Activated T-helper 17 cell treated with anti-CD3 and anti-CD28 coated beads, Interleukin-2, amount 50 U/mL, for 72 hours (primary cell): ENCODE measurements at places on chromosomes 5 and 9. TPM values are rescaled to one million over a fixed set of nuclear protein-coding genes. Genes with fewer than 3 reads are reported as not detected.

DNA sequence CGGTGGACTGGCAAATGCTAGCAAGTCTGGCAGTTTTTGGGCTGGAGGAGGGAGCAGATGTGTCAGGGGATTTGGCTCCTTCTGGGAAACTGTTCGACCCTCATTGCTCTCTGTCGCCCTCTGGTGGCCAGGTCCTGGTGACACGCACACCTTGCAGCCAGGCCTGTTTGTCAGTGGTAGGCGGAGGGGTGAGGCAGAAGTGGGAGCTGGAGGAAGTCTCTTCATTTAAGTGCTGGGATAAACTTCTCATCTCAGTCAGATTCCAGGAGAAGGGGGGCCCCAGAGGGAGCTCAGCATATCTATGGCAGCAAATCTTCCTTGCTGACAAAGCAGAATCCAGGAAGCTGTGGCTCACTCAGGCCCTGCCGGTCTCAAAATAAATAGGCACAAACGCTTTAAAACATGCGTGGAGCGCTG is 326.5 kb downstream of the ZSWIM6 start:
- peak; percentile 81 for ATAC-seq

- ATAC-seq: peak; percentile 94
Measured at GRCh38 chr9:4832786-4833579, 40.2 kb downstream of the RCL1 start.

SLCO6A1 gene
- not detected for total RNA-seq

GRCh38 chr5:168472329-168472728 is 13.9 kb upstream of the RARS1 start:
- no peak for ATAC-seq

MSANTD3 gene
- total RNA-seq: 23.3 TPM

DNA sequence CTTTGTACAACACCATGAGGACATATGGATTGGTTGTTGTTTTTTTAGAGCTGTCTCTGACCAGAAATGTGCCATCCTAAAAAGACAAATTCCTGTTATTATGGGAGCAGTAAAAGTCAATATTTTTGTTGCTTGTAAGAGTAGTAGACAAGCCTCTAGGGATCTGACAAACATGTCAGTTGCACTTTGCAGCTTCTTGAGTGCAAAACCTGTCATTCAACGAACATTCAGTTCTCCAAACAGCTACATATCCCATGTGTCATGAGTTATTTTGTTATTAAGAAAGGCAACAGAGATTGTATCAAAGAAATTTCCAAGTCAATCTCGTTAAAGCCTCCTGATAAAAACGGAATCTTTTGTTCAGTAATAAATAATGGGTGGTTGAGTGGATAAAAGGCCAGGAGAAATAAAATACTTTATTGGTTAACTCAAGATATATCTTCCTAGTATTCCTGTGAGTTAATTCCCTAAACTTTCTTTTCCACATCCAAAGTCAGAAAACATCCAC is 18.1 kb downstream of the C5orf58 start:
- ATAC-seq: no peak

DNA sequence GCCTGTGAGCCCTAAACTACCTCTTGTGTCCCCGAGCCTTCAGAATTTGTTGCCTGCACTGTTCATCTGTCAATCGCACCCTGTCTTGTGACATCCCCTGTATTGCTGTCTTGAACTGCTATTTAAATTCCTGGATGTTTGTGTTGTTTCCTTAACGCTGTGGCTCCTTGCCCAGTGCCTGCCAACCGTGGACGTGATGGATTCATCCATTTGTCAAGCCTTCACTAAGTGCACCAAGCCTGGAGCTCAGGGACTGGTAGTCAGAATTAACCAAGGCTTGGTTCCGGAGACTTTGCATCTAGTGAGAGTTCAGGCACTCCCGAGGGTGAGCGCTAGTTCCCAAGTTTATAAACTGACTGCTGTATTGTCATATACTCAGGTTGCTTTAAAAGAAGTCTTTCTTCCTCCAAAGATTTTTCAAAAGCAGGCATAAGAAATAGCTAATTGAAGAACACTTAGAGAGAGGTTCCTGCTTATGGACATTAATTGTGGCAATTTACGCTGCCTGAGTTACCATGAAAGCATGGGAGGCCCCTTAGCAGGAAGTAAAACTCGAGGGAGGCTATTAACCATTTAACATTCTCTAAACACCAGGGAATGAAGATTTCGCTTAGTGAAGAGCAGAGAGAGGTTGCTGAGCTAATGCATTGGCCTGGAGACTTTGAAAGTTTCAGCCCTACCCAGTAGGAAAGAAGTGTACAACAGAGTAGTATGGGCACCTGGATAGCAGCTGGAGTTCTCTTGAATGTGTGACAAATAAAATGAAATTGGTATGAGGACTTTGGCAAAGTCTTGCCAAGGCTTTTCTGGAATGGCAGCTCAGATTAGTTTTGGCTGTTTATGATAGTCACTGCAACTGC is 29.0 kb downstream of the RGS3 start:
- ATAC-seq: no peak

ANKDD1B gene
- 0.34 TPM for total RNA-seq

DNA sequence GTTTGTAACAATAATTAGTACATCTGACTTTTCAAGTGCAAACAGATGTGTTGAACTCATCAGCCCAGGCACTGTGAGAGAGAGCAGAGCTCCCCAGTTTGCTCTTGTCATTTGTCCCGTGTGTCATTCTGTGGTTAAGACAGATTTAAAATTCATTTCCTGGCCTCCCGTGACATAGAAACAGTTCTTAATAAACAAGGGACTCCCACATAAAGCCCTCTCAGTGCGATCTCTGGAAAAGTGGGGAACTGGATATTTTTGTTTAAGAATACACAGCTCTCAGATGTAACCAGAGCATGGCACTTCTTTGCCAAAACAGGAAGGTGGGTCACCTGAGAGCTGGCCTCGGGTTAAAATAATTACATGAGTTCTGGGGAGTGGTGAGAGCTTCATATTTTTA is 58.6 kb downstream of the PRKACG start:
- peak; percentile 65 for ATAC-seq

DNA sequence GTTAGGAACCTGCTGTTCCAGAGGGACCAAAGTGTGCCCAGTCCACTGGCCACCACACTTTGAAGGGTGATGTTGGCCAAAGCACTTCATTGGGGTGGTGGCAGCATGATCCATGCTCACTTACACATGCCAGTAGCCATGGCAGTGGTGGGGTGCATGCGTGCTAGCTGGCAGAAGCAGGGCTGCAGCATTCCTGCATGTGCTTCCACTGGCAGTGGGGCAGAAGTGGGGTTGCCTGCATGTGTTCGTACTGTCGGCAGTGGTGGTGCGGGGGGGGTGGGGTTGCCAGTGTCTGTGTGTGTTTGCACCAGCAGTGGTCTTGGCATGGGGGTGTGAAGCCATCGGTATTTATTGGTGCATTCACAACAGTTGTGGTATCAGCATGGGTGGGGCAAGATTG is 260.3 kb upstream of the ANKH start:
- no peak for ATAC-seq

C9 gene
- total RNA-seq: not detected

DNA sequence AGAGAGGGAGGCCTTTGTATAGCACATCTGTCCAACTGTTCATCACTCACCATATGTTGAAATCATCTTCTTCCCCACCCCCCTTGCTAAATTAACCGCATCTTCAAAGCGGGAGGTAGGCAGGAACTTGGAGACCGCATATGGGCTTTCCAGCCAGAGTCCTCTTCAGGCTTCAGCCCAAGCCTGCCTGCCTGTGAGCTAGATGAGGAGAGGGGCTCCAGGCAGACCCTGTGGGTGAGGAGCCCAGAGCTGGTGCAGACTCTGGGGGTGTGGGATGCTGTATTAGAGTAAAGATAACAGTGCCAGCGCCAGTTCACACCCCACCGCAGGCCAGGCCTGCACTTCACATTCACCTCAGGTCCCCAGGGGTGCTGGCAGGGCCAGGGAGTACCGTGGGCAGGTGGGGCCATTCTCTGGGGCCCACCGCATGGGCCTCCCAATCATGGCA is 16.2 kb downstream of the PRRC2B start:
- ATAC-seq: peak; percentile 30

IL13 gene
- total RNA-seq: 2.4 TPM

CLINT1 gene
- total RNA-seq: 42.1 TPM

OLFM1 gene
- 0.32 TPM for total RNA-seq

GRCh38 chr9:121962421-121962820 is 130.7 kb downstream of the TTLL11 start:
- no peak for ATAC-seq

WNT8A gene
- total RNA-seq: not detected

GRCh38 chr9:105449081-105449480 is 1.2 kb downstream of the FSD1L start:
- ATAC-seq: no peak

DNA sequence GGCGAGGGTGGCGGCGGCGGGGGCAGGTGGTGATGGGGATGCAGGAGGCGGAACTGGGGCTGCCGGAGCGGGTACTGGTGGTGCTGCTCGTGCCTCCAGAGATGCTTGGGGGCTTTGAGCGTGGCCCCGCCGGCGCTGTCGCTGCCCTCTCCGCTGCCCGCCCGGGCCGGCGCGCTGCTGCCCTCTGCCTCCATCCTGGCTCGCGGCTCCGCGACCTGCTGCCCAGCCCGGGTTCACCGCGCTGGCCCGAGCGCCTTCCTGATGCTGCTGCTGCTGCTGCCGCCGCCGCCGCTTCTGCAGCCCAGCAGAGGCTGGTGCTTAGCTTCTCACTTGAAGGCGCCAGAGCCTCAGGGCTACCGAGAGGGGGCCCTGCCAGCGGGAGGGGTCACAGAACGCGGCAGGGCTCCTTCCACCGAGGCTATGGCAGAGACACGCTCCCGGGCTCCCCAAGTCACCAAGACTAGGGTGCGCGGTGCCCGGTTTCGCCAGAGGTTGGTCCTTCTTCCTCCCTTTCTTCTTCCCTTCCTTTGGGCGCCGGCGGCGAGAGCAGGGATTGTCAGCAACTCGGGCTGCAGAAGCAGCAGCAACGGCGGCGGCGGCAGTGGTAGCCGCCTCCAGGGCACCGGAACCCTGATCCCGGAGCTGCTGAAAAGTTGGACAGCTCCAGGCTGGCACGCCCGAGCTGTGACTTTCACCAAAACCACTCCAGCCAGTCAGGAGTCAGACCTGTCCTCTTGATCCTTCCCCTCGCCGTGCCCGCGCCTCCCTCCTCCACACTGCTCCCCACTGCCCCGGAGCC is at the start of gene PDE4D:
Gene PDE4D, minus strand, starts transcription at position 298 of the 799 bp plus-strand sequence.
- no peak for ATAC-seq

SLC27A6 gene
- not detected for total RNA-seq

DNA sequence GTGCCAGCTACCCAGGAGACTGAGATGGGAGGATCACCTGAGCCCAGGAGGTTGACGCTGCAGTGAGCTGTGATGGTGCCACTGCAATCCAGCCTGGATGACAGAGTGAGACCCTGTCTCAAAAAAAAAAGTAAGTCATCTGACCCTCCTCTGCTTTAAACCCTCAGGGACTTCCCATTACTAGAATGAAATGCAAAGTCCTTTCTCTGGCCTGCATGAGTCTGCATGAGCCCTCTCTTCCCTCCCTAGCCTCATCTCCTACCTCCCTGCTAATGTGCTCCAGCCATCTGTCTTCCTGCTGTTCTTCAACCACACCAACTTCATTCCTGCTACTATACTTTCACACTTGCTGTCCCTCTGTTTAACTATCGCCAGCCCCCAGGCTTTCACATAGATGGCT is 15.3 kb downstream of the IL5 start:
- no peak for ATAC-seq

NAIP gene
- total RNA-seq: 6.3 TPM

AP3B1 gene
- 48.3 TPM for total RNA-seq

- ATAC-seq: no peak
Measured at GRCh38 chr5:9781275-9781674, 151.1 kb upstream of the TAS2R1 start.

DNA sequence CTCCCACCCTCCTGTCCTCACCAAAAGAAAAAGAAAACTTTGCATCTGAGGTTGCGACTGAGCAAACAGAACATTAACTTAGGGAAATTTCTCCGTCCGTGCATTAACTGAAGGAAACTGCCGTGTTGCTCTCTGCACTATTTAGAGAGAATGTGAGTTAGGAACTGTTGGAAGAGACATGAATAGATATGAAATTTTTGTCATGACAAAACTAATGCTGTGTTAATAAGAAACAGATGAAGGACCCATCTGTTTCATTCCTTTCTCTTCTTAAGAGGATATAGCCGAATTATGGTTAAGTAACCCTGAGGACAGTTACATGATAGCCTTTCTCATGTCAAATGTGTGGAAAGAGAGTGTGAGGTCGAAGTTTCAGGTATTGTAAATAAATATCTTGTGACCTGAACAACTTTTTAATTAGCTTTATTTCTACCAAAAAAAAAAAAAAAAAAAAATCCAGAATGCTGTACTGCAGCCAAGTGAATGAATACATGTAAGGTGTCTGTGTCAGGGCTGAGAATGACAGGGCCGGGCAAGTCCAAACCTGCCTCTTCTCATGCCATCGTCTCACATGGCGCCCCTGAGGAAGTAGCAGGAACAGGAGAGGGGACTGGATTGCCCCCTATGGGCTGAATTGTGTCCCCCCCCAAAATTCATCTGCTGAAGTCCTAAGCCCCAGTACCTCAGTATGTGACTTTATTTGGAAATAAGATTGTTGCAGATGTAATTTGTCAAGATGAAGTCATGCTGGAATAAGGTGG is 35.6 kb upstream of the ANKRD33B start:
- no peak for ATAC-seq

DNA sequence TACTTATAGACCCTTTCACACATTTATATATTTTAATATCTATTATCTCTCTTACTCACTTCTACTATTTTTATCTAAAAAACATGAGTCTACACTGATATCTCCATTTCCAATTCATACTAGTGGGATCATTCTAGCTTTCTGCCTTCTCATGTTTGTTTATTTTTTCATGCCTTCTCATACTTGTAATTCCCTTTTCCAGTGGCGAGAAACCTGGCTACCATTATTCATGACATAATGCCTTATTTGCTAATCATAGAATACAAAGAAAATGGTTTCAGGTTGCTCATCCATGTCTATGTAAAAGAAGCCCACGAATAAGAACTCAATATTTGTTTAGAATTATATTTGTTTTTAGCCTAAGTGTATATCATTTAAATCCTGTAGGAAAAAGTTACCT is 232.7 kb upstream of the ACTBL2 start:
- no peak for ATAC-seq
